ENCODE measurements at places on chromosomes 7 and 10.
A peak's percentile ranks its signal among the peaks of the same experiment; 100 is the strongest.

DNA sequence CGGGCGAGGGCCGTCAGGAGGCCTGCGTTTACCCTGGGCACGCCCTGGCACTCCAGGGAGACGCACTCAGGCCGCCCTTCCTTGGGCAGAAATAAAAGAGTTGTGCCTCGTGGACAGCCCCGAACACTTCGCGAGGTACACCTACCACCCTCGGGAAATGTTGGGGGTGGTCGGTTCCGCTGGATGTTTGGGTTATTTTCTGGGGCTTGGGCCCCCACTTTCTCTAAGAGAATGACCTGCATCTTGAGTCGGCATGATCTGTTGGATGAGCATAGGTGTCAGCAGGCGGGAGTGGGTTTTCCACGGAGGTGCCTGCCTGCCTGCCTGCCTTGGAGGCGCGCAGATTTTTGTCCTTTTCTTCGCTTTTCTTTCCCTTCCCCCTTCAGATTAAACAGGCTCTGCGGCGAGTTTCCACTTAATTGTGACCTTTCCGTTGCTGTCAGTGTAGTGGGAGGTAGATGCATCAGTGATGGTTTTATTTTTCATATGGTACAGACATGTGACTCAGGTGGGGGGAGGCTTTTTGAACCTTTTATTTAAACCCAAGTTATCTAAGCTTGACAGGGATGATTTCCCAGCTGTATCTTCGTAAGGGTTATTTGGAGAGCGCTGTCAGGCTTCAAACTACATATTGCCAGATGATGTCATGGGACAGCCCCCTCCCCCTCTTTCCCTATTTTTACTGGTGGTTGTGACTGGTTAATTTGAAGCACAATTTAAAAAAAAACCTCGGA lies 661 bp downstream of the HECTD2 start:
- no peak for DNase-seq

- DNase-seq, result peak; percentile 23
Observed at GRCh38 chr7:2417981-2418481, 14.6 kb downstream of the CHST12 start.

GRCh38 chr10:8150401-8150905 lies 96.0 kb downstream of the GATA3 start:
- no peak for DNase-seq

- peak; percentile 82 for DNase-seq
Observed at GRCh38 chr7:128425850-128426249, 16.1 kb upstream of the IMPDH1 start.

- DNase-seq, result no peak
Observed at GRCh38 chr7:33792547-33793105, 112.7 kb upstream of the BMPER start.

- DNase-seq, result no peak
Observed at GRCh38 chr10:115918812-115919211, 354.2 kb downstream of the GFRA1 start.

- DNase-seq, result no peak
Observed at GRCh38 chr10:14602807-14603533, 171.7 kb downstream of the FAM107B start.

DNA sequence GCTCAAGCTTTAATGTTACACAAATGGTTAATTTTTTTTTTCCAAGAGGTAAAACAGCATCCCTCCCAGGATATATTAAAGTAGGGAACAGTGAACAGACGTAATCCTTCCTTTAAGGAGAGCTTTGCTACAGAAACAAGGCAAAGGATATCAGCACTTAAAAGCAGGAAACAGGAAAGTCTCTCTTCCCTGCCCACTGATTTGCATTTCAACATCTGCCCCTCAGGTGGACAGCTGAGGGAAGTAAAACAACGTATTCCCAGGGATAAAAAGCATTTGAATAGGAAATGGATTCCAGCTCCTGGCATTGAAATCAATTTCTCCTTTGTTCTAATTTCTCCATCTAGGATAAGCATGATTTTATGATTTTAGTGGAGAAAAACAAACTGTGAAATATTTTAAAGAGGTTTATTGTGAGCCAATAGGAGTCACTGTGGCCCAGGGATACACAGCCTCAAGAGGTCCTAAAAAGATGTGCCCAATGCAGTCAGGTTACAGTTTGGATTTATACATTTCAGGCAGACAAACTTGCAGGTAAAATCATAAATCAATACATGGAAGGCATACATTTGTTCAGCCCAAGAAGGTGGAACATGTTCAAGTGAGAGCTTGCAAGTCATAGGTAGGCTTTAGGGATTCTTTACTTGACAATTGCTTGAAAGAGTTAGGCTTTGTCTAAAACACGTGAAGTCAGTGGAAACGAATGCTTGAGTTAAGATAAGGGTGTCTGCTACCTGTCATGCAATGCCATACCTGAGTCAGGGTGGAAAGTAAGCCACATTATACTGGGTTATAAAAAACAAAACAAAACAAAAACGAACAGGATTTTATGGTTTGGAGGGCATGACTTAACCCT lies 286.2 kb upstream of the VWC2 start:
- no peak for DNase-seq

DNA sequence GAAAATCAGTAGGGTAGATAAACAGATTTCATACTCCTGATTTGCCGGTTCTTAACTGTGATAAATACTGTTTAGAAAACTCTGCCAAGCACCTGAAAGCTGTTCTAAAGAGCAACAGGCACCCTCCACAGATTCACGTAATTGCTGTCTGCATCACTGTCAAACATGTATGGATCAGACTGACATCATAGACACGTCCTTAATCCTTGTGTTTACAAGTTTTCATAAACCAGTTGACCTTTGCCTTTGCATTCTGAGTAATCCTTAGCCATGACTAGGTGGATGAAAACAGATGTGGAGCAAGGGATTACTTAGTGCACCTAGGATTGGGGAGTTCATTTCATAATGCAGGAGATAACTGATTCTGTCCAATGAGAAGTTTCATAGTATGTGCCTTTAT lies 41.6 kb downstream of the SLC39A12 start:
- DNase-seq, result no peak
